ENCODE measurements at places on chromosomes 12 and 14.
A peak's percentile ranks its signal among the peaks of the same experiment; 100 is the strongest.

DNA sequence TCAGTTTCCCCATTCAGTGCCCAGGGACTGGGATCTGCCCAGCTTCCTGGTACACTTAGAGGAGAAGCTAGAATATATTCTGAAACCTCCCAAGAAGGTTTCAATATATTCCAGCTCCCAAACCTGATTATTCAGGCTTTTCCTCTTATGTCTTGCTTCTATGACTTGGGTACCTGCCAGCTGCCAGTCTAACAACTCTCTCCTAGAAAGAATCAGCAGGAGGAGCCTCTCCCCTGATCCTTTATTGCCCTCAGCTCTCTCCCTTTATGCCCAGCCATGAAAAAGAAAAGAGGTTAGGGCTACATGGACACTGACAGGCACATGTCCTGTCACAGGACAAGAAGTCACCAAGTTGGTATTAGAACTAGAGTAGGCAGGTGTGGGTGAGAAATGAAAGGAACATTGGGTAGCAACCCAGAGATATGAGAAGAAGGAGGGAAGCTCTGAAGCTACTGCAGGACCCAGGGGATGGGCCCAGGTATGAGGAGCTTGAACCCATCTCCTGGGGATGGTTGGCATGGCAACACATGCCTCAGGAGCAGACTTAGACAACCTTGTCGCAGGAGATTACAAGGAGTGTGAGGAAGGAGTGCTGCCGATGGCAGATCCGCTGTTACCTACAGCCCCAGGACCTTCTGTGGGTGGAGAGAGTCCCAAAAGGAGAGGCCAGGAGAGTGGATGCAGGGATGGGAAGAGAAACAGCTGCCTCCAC lies 2.0 kb upstream of the CACNB3 start:
- DNase-seq = no peak

DNA sequence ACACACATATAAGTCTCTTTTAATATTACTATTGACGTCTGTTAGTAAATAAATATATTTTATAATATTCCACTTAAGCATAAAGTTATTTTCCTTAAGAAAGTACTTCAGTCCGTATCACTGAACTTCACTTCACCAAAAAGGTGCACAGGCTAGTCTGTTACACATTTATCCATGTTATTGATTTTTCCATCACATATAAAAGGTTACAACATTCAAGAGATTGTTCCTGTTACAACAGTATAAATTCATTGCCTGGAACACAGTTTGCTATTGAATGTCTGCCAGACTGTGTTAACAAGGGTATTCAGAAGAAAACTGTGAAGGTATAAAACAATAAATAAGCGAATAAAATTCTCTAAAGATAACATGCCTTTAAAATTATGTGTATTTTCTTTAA lies 175.9 kb downstream of the NTS start:
- DNase-seq = no peak

GRCh38 chr14:67513631-67514108 lies 19.4 kb upstream of the PLEKHH1 start:
- DNase-seq = no peak

- DNase-seq = peak; percentile 68
Measured at GRCh38 chr12:120290609-120291305, 946 bp downstream of the RNU4-2 start.

- no peak for DNase-seq
Measured at GRCh38 chr14:64387232-64387781, 846 bp upstream of the MTHFD1 start.

- DNase-seq = no peak
Measured at GRCh38 chr12:40792792-40793386, 100.7 kb downstream of the CNTN1 start.

DNA sequence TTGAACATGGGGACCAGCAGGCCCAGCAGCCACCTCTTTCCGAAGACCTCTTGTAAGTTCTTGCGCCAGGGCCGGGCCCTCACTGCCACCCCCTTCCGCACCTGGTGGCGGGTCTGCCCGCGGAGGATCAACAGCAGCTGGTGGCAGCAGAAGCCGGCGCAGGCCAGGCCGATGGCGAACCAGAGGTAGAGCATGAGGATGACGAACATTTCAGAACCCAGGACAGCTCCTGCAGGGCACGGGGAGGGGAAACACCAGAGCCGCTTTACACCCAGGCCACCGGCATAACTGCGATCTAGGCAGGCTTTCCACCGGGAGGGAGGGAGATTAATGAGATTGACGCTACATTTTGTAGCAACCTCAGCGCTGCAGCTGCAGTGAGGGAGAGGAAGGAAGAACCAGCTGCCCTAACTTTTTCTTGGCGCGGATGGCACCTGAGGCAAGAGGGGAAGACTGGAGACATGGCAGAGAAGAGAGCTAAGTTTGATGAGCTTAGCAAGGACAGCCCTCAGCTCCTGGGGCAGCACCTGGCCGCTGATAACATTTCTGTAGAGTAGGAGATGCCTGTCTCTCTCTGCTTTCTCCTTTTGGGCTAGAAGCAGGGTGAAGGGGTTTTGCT lies 7.8 kb downstream of the ZDHHC22 start:
- DNase-seq = peak; percentile 69

DNA sequence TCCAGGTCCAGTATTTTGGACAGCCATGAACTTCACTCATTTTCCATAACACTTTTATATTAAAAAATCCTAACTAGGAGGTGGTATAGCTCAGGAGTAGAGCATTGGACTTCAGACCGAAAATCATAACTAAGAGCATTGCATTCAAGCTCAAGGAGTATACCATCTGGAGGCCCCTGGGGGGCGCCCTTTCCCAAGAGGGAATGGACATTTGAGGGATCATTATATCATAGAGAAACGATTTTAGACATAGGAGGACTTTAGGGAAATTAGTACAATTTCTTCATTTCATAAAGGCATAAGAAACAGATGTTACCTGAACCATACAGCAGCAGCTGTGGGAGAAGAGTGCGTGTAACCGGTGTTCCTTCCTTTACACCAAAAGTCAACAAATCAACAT lies 5.2 kb upstream of the ATG14 start:
- no peak for DNase-seq

- no peak for DNase-seq
Measured at GRCh38 chr12:1474574-1475153, 119.7 kb downstream of the FBXL14 start.

DNA sequence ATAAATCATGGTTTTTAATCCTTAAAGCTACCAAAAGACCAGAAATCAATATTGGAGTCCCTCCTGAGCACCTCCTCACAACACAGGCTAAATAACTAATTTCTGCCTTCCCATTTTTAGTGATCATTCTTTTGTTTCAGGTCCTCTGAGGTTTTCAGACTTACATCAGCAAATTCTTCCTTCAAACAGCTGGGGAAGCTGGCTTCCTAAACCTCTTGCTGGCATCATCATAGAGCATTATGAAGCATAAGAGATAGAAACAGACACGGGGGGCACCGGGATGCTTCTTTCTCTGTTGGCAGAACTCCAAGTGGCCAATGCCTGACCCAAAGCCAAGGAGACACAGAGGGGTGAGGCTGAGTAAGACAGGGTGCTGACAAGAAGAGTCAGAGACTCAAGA lies 47.9 kb upstream of the DBX2 start:
- DNase-seq = no peak

DNA sequence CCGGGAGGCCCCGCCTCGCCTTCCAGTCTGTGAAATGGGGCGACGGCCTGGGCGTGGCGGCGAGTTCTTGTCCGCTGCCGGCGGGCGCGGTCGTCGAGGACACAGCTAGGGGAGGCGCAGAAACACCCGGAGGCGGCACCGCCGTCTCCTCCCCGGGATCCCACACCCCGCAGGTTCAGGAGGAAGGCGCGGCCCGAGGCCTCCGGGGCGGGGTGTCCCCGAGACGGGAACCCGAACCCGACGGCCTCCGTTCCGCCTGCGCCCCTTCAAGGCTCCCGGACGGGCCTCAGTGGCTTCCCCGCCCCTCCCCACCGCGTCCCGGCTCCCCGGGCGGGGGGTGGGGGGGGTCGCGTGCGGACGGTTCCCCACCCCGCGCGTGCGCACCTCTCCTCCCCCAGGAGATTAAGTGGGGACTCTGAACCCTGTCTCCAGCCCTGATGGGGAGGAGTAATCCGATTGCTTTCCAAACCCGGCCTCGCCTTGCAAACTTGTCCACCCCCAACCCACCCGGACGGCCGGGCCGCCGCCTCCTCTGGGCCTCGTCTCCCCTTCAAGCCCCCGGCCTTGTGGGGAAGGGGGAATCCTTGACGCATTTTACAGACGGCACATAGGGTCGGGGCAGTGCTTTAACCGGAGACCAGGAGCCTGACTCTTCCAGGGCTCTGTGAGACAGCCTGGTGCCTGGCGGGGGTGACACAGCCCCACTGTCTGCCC lies 35.3 kb upstream of the ANKRD9 start:
- no peak for DNase-seq

DNA sequence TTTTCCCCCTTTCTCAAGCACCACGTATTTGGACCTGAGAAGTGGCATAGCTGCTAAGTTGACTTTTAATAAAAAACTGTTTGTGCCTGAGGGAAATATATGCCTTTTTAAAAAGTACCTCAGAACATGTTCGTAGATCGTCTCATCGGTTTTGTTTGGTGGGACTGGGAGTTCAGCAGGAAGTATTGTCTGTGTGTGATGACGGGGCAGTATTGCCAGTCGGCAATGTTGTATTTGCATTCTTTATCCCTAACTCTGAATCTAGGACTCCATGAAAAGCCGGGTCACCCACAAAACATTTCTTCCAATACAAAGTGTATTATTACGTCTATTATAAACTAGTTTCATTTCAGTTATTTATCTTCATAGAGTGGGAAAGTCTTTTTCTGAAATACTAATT lies 19.7 kb upstream of the FGD4 start:
- no peak for DNase-seq

GRCh38 chr12:67410246-67410645 lies 141.1 kb downstream of the CAND1 start:
- no peak for DNase-seq

GRCh38 chr12:88057994-88058718 lies 29.0 kb upstream of the C12orf50 start:
- DNase-seq = no peak

DNA sequence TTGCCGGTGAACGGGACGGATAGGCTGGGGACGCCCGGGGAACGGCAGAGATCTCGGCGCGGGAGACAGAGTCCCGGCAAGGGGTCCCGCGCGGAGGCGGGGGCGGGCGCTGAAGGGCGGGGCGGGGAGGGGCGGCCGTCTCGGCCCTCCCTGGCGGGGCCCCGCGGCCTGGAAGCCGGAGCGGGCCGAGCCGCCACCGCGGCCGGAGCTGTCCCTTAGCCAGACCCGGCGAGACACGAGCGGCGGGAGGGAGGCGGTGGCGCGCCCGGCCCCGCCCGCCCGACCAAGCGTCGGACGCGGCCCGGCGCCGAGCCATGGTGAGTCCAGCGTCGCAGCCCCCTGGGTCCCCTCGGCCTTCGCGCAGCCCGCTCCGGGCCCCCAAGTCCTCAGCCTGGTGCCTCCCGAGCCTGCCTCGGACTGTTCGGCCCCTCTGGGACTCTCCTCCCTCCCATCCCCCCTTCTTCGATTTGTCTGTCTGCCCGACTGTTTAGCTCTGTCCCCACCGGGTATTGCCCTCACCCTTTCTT lies at the start of gene ARHGEF40:
Gene ARHGEF40, plus strand, starts transcription at position 222 of the 527 bp plus-strand sequence. Its CDS starts 93 bp downstream, at position 315.
- peak; percentile 85 for DNase-seq

GRCh38 chr12:69026336-69026735 lies 93.4 kb upstream of the CPM start:
- no peak for DNase-seq

DNA sequence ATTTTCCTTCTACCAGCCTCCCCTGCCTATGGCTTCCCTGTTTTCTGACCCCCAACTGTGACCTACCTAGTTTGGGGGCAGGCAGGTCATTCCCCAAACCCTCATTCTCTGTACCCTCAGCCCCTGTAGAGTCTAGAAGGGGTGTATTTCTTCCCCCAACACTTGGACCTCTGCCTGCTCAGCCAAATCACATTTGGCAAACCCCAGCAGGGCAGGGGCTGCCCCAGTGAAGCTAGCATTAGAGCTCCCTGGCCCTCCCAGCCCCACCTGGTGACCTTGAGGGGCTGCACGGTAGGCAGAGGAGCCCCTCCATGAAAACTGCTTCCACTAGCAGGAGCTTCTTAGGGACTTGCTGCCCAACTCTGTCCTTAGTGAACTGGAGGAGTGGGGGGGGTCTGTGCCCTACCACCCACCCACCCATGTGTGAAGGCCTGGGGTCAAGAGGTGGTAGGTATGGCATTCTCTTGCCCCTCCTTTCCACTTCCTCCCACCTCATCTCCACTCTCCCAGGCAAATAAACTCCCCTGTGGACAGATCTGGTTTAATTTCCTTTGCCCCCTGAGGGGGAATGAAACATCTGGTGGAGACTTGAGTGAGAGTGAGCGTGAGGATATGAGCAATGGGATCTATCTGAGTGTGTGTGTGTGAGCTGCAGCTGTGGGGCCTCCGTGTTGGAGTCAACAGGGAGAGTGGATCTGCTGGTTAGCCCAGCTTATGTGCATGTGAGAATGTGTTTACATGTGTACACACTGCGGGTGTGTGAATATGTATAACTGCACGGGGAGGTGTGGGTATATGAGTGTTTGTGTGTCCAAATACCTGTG lies 1.6 kb downstream of the NXPH4 start:
- DNase-seq = no peak

DNA sequence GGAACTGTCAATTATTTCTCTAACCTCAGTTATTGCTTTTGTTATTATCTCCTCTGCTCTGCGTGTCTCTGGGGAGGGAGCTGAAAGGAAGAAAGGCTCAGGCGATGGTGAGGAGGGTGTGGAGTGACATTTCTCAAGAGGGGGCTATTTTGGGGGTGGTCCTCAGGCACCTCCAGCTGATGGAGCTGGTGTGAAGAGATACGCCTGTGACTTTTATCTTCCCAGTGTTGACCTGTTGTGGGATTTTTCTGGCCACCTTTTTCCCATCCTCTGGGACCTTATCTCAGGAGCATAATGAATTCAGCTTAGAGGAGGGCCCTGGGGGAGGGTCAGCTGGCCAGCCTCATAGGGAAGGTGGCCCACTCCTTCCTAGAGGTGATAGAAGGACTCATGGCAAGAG lies 26.4 kb downstream of the KCNA5 start:
- no peak for DNase-seq

DNA sequence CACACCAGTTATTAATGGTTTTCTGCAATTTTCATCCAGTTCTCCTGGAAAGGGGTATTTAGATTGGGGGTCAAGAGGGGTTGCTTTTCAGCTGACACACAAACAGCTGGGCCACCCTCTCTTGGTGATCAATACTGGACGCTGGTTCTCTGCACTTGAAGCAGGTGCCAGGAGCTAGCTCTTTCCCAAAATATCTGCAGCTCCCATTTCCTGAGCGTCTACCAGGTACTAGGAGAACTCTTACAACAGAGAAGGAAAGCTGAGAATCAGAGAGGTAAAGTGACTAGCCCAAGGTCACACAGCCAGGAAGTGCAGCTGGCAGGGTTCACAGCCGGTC lies 1.2 kb downstream of the TESC start:
- no peak for DNase-seq

DNA sequence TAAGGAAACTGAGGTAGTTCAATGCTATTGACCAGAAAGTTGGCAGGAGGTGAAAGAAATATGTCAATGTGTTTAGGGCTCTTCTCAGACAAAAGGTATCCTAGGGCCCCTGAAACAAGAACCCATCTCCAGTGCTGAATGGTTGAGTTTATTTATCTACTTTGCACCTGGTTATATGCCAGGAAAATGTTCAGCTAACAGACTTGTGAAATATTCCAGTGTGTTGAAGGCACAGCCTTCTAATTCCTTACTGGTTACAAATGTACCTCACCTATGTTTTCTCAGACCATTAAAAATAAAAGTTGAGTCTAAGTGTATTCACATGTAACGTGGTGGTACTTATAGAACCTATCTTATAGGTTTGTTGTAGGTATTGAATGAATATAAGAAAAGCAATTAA lies 511.7 kb upstream of the SEL1L start:
- DNase-seq = no peak

Data from upper lobe of right lung (tissue), 1 donor.